ENCODE measurements at places on chromosomes 16 and 17.
A peak's percentile ranks its signal among the peaks of the same experiment; 100 is the strongest.

GRCh38 chr16:75942936-75943335 is 216.6 kb upstream of the CPHXL start:
- DNase-seq, result no peak

DNA sequence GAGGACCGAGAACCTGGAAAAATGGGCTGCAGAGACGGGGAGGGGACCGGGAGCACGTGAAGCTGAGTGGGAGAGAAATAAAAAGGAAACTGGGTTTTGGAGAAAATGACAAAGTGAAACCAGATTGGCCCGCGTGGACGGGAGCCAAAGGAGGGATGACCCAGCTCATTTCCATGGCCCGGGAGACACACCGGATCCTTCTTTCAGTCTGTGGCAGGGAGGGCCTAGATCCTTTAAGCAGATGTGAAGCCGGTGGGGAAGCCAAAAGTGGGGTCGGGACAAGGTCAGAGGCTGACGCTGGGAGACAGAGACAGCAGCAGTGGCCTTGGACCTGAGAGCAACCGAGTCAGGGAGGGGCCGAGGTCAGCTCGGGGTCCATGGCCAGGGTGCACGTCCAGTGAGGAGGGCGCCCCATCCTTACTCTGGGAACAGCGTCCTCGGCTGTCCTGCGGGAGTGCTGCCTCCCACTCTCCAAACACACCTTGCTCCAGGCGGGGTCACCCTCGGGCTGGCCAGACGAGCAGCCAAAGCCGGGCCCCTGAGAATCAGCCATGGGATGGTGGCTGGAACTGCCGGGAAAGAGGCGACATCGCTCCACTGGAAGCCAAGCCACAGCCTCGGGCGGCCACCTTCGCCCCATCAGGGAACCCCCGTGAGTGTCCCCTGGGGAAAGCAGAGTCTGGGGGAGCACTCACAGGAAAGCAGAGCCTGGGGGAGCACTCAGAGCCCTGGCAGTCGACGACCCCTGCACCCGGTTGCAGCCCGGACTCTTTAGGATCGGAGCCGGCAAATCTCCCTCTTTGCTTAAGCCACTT is 17.3 kb downstream of the CA5A start:
- no peak for DNase-seq

- no peak for DNase-seq
Observed at GRCh38 chr17:1275962-1276736, 3.3 kb upstream of the TRARG1 start.

- no peak for DNase-seq
Observed at GRCh38 chr17:6420173-6420641, 14.7 kb downstream of the AIPL1 start.

DNA sequence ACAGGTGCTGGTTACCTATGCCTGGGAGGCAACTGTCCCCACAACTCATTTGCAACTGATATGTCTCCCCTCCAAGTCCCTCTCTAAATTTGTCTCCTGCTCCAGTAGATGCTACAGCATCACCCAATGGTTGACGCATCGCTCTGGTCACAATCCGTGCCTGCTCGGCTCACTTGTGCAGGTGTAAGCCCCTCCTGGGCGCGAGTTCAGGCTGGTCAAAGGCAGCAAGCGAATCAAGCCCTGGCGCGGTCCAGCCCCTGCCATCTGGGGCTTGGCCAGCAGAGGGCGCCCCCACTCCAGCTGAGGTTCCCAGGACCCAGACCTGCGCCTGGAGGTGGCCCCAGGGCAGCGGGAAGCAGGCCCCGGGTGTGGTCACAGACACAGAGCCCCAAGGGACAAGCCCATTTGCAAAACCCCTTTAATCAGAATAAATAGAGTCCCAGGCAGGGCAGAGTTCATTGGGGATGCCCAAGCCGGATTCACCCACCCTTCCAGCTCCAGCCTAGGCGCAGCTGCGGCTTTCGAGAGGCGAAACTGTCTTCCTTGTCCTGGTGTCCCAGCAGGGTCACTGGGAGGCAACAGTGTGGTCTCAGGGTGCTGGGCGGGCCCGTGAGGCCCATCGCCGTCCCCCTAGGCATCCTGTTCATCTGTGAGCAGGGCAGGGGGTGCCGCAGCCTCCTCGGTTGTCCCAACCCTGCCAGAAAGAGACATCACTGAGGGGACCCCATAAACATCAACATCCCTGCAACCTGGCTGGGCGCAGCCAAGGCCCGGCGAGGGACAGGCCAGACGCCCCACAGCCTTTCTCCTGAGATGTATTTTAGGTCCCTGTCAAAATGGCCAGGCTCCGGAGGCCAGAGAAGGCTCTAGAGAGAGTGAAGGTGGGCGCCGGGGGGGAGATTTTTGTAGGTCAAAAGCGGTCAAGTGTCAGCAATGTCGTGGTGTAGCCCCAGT is 15.8 kb downstream of the TMC6 start:
- no peak for DNase-seq

DNA sequence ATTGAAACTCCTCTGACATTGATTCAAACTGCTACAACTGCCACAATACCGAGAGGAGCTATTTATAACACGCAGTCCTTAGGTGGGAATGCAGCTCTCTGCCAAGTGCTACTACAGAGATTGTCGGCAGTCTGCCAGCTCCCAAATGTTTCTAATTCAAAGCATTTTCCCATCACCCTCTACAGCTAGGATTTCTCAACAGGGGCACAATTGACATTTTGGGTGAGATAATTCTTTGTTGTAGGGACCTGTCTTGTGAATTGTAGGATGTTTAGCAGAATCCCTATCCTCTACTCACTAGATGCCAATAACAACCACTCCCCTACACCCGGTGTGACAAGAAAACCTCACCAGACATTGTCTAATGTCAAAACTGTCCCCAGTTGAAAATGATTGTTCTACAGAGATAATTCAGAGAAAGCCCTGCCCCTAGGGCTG is 7.8 kb upstream of the N4BP1 start:
- DNase-seq, result no peak

- no peak for DNase-seq
Observed at GRCh38 chr16:8679151-8679550, 4.7 kb downstream of the ABAT start.

DNA sequence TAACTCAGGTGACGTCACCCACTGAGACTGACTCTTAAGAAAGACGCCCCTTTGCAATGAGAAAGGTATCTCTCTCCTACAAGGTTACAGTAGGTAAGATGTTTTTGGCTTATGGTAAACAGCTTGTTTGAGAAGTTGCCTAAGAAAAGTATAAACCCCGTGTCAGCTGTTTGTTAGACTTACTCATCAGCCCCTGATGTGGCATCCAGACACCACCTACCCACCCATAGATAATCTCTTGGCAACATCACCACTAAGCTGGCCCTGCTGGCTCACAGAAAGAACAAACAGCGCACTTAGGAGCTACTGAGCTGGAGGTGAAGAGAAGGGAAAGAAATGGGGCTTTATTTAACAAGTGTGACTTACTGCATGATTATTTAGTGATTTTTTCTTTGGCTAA is 121.0 kb downstream of the PARN start:
- no peak for DNase-seq

GRCh38 chr17:75383842-75384195 is 21.7 kb downstream of the GRB2 start:
- no peak for DNase-seq

- DNase-seq, result no peak
Observed at GRCh38 chr17:65130832-65131231, 6.3 kb upstream of the RGS9 start.

DNA sequence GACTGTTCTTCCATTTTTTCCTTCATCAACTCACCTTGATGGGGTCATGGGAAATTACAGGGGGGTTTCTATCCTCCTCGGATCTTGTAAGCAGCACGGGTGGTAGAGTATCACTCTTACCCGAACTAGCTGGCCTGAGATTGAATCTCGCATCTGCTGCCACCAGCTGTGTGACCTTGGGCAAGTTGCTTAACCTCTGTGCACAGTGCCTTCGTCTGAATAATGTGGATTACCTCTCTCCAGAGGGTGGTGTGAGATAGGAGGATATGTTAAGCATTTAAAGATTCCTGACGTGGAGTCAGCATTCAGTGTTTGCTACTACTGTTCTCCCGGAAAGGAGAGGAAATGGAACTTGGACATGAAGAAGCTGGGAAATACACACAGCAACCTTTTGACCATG is 24.4 kb downstream of the LASP1 start:
- no peak for DNase-seq

DNA sequence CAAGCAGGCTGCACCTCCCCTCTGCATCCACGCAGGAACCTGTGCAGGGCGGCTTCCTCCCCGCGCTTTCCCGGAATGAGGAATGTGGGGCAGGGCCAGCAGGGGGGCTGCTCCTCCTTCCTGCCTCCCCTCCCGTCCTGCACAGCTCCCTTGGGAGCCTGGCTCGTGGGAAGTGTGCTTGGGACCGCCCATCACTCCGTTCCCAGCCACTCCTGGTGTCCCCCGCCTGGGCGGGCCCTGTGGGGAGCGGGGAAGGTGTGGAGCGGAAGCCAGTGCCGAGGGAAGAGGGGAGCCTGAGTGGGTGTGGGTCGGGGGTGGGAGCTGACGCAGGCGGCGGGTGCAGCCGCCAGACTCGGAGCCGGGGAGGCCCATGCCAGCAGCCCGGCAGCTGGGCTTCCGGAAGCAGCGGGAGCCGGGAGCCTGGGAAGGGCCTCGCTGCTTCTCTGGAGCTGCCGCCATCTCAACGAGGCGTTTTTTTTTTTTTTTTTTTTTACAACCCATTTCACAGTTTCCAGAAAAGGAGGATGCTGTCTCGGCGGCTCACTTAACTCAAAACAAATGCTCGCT is 24.1 kb downstream of the BAHCC1 start:
- DNase-seq, result peak; percentile 87

- no peak for DNase-seq
Observed at GRCh38 chr17:44602970-44603369, 45.7 kb downstream of the FZD2 start.

- DNase-seq, result no peak
Observed at GRCh38 chr16:66222756-66223155, 143.7 kb upstream of the CDH5 start.

GRCh38 chr16:4266372-4266771 is 6.5 kb downstream of the TFAP4 start:
- DNase-seq, result no peak

- no peak for DNase-seq
Observed at GRCh38 chr16:50942143-50942542, 200.3 kb downstream of the CYLD start.

DNA sequence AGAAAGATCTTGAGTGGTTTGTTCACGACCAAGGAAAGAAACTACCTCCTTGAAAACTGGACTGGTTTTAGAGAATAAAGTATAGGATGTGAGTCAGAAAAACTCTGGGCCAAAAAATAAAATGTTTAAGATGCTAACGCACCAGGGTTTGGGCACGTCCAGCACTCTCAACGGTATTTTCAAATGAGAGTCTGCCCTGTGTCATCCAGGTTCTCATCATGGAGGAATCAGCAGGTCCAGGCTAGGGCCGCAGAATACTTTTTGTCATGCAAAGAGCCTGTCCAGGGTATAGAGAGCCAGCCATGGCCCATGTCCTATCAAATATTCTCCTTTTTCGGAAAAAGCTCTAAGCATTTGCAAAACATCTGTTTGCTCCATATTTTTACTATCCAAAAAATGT is 2.4 kb downstream of the NXN start:
- no peak for DNase-seq

GRCh38 chr16:84361546-84361945 is 6.8 kb upstream of the ATP2C2 start:
- DNase-seq, result no peak

- DNase-seq, result no peak
Observed at GRCh38 chr17:66829883-66830282, 5.0 kb upstream of the CACNG5 start.

GRCh38 chr17:60398227-60398959 is 6.5 kb upstream of the USP32 start:
- no peak for DNase-seq

DNA sequence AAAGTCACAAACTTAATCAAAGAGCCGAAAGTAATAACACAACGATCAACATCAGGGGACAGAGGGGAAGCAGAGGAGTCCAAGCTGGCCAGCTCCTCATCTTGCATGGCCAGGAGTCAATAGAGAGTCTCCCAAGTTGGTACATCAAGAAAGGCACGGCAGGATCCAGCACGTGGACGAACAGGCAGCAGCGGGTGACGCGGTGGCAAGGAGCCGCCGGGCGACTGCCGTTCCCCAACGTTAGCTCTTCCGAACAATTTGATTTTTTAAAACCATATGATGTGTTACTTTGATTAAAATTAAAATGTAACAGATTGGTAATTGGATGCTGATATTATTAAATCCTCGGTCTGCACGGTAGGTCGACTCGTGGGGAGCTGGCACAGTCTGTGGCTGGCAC is 81.8 kb upstream of the DOC2B start:
- no peak for DNase-seq

DNA sequence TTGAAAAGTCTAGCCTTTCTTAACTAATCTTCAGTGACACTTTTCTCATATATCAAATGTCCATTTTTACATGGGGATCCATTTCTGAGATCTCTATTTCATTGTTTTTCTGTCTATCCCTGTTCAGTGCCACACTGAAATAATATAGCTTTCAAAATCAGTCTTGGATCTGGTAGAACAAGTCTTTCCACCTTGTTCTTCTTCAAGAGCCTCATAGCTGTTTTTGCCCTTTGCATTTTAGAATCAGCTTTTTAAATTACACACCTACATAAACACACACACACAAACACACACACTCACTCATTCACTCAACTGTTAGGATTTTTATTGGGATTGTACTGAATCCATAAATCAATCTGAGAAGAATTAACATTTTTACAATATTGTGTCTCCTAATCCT is 19.2 kb downstream of the GSDMB start:
- no peak for DNase-seq

DNA sequence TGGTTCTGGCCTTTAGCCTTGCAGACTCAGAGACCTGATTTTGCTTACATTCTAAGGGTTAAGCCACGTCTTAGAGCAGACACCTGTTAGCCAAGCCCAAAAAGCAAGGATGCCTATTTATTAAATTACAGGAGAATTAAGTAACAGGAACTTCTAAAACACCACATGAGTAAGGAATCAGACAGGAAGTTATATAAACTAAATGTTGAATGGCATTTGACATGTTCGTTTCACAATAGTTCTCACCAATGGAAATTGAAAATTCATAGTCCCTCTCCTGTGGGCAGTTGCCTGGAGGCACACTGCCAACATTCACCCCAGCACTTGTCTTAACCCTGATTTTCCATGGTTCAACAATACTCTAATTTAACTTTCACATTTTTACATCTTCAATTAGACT is 9.0 kb downstream of the KRTAP9-7 start:
- no peak for DNase-seq

GRCh38 chr17:5352681-5353289 is 66.7 kb downstream of the NUP88 start:
- no peak for DNase-seq

DNA sequence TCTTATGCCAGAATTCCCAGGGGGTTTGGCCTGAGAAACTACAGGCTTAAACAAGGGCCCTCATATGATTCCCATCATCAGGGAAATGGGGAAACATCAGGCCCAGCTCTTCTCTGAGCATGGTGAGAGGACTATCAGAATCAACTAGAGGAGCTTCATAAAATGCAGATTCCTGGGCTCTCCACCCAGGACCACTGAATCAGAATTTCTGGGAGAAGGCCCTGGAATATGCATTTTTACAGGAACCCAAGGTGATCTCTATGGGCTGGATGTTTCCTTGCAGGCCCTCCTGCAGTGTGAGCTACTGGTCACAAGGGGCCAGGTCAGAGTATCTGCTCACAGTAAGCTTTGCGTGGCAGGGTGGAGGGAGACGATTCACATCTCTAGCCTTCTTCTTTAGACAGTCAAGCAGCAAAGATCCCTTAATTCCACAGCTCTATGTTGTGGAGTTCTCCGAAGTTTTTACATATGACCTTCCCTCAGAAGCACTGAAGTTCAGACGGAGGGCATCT is 38.8 kb upstream of the HOXB13 start:
- DNase-seq, result no peak

Data from SK-N-MC (cell line).